ENCODE measurements at places on chromosomes 4 and X. TPM values are rescaled to one million over a fixed set of nuclear protein-coding genes. Genes with fewer than 3 reads are reported as not detected.

DNA sequence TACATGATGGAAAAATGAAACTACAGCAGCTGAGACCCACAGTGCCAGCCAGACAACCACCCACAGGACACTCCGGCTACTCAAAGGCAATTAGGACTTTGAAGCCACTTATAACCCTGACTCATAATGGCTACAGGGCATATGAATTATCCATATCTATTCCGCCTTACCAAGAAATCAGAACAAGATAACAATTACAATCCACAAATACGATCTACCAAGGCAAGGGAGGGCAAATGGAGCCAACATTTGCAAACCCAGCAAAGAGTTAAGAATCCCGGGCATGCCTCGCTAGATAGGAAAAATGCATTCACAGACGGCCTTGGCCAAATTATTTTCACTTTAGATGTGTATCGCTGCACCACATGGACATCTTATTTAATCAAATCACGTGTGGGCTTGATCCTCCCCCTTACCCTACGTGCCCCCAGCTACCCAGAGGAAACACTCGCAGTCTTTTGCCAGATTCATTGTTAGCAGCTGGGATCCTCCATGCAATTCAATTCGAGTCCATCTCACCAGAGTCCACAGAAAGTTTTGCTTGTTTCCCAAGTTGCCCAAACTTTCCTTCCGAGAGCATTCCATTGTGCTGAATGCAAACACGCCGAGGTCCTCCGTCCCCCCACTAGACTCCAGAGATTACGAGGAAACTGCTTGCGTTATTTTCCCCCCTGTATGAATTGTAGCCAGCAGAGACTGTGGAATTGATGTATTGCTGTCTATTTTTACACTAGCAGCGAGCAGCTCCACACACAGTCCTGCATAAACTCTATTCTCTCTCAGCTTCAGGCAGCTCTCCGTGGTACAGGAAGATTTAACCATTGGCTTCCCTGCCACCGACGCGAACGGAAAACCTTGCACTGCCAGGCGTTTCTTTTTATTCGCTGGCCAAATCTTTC lies 1.2 kb downstream of the PPARGC1A start:
- no peak for DNase-seq

GRCh38 chr4:139656614-139657486 lies 8.8 kb upstream of the MGST2 start:
- peak; percentile 68 for DNase-seq

The FABP2 gene
- total RNA-seq: not detected

The SNCA gene
- 13.2 TPM for total RNA-seq

- no peak for DNase-seq
Observed at GRCh38 chr4:120723986-120724385, 198.5 kb downstream of the PRDM5 start.

- DNase-seq: peak; percentile 23
Observed at GRCh38 chr4:164700471-164700870, 53.5 kb upstream of the SMIM31 start.

- DNase-seq: no peak
Observed at GRCh38 chrX:21781525-21781924, 23.6 kb upstream of the SMPX start.

DNA sequence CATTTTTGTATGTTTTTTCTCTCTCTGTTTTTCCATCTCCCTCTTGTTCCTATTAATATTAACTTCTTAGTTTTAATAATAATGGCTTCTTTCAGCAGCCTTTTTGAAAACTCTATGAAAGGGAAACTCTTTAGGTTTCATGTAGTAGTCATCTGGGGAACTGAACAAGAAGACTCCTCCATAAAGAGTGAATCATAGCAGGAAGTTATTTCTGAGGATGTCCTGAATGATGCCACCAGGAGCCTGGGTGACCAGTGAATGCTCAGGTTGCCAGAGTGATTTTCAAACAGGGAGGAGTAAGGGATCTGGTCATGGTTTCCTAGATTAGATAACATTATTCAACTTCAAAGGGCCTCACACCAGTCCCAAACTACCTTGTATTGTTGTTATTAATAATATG lies 212.8 kb upstream of the PDE5A start:
- no peak for DNase-seq

DNA sequence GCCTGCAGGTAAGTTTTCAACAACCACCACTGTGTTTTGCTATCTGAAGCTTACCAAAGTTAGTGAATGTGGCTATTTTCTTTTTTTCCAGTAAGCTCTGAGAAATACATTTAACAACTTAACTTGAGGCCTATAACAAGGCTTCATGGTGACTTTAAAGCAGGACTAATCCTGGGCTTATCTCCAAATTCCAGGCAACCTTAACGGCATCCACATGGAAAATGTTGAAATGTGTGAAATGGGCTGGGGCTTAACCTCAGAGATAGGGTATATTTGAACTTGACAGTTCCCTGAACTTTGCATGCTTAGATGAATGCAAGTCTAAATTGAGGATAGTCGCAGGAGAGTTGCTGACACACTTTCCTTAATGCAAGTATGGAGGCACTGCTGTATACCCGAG lies 539.2 kb downstream of the GALNTL6 start:
- DNase-seq: no peak

GRCh38 chr4:55808632-55809031 lies 11.0 kb upstream of the EXOC1L start:
- no peak for DNase-seq

DNA sequence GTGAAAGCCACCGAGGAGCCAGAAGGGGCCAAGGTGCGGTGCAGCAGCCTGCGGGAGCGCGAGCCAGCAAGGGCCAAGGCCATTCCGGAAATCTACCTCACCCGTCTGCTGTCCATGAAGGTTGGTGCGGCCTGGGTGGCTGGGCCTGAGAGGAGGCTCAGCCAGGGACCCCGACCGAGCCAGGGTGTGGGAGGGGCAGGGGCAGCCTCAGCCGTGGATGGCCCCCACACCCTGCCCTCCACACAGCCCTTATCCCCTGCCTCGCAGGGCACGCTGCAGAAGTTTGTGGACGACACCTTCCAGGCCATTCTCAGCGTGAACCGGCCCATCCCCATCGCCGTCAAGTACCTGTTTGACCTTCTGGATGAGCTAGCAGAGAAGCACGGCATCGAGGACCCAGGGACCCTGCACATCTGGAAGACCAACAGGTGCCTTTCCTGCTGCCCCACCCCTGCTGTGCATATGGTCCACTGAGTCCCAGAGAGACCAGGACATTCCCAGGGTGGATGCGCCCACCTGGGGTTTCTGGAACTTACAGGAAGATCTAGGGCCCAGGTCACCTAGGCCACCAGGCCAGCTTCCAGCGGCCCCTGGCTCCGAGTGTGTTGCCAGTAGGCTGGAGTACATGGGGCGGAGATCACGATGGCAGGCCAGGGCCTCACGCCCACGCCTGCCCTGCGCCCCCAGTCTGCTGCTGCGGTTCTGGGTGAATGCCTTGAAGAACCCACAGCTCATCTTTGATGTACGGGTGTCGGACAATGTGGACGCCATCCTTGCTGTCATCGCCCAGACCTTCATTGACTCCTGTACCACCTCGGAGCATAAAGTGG lies 3.4 kb upstream of the SRPK3 start:
- DNase-seq: peak; percentile 9

DNA sequence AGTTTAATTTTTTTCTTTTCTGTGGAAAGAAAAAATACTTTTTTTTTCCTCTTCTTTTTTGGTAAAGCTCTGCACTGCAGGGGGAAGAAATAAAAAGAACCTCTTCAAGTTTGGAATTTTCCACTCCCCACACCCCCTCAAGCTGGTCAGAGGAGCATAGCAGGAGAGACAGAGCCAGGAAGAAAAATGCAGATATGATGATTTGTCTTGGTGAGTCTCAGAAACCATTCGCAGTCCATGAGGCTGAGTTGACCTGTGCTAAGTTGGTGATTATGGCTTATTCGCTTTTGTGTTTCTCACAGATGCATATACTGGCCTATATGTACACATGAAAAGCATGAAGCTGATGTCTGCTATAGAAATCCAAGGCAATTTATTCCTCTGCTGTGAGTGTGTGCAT lies 205.9 kb downstream of the LDB2 start:
- DNase-seq: no peak

The CBR4 gene
- 14.6 TPM for total RNA-seq

- no peak for DNase-seq
Observed at GRCh38 chrX:23554304-23554703, 113.0 kb upstream of the PRDX4 start.

GRCh38 chrX:46626566-46626965 lies 53.0 kb downstream of the CHST7 start:
- DNase-seq: no peak

The ARHGAP6 gene
- total RNA-seq: 4.5 TPM

GRCh38 chrX:132692066-132692465 lies 203.2 kb upstream of the MBNL3 start:
- DNase-seq: peak; percentile 8

The RIPPLY1 gene
- not detected for total RNA-seq

DNA sequence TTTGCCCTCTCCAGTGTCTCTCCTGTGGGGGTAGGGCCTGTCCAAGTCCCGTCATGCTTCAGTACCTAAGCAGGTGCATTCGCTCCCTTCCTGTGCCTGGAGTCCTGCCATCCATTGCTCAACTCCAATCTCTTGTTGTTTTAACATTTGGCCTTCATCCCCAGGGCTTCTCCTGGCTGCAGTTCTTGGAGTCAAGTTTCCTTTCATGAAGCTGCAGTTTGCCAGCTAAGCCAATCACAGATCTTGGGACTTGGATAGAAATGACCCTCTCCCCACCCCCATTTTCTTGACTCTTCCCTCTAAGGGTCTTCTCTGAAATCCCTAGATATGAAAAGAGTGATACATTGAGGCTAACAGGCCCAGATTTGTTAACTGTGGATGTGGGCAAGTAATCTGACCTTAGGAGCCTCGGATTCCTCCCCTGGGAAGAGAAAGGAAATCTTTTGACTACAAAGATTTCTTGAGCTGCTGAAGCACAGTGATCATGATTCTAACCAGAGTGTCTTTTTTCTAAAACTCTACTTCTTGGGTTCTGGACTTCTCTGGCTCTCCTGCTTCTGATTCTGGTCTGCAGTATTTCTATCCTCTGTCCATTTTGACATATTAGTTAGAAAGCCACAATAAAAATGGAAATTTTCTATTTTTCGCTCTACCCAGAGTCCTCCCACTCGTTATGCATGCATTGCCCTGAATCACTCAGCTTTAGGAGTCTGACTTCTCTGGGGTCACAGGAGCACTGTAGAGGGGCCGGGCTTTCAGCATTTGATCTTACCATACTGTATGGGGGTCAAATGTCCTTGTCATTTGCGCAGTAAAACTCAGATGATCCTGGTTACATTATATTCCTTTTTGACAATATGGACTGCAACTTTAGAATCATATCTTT lies 61.0 kb downstream of the CHRNA9 start:
- DNase-seq: peak; percentile 67

The ZNF157 gene
- total RNA-seq: not detected

The VEGFD gene
- 1.1 TPM for total RNA-seq

GRCh38 chr4:128862608-128863311 lies 53.3 kb downstream of the JADE1 start:
- DNase-seq: no peak

- peak; percentile 77 for DNase-seq
Observed at GRCh38 chr4:788636-789297, 37.2 kb downstream of the CPLX1 start.

- no peak for DNase-seq
Observed at GRCh38 chr4:13977746-13978145, 350.2 kb upstream of the BOD1L1 start.

DNA sequence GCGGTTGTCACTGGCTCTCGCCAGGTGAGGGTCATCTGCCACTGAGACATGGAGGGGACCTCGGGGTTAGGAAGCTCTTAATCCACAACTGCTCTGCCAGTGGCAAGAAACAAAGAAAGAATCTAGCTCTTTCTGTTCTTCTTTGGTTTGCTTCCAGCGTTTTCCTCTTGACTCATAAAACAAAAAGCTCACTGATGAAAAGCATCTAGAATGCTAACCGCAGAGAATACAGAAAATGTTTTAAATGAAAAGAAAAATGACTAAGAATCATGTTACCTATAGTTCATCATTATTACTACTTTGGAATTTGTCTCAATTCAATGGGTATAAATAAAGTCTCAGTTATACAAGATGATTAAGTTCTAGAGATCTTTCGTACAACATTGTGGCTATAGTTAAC lies 274.8 kb upstream of the TENM3 start:
- DNase-seq: no peak

The PLXNA3 gene
- total RNA-seq: 26.5 TPM

The RHOXF2B gene
- total RNA-seq: not detected

The FAM120C gene
- 8.3 TPM for total RNA-seq

The IRS4 gene
- not detected for total RNA-seq

The CSAG1 gene
- total RNA-seq: not detected

DNA sequence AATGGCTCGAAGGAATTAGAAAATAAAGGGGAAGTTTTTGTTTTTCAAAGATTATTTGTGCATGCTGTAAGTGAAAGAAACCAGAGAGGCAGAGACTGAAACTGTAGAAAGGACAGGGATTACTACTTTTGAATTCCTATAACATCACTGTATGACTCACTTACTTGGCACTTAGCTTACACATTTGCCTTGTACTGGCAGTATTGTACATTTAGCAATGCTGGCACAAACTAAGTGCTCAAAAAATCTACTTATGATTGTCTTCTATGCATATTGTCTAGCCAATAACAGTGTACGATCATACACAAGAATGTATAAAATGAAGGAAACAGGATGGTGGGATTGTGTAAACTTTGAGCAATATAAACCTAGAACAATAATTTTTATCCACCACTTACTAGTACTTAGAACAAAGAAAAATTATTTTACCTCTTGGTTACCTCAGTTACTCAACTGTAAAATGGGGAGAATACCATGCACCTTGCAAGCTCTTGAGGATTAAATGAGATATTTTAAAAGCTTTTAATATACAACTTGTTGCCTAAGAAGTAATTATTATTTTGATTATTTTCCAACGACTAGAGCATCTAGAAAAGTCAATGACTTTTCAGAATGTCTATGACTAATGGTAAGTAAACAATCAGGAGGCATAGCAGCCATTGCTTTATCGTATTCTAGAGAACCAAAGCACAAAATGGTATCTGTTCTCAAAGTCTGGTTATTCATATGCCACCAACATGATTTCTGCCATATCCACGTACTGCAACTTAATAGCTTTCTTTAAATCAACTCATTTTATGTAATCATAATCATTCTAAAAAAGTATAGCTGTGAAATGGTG lies 4.7 kb downstream of the FAM120C start:
- DNase-seq: no peak

- no peak for DNase-seq
Observed at GRCh38 chr4:58981828-58982227, 1871.6 kb upstream of the IGFBP7 start.

The CYTL1 gene
- 0.46 TPM for total RNA-seq

DNA sequence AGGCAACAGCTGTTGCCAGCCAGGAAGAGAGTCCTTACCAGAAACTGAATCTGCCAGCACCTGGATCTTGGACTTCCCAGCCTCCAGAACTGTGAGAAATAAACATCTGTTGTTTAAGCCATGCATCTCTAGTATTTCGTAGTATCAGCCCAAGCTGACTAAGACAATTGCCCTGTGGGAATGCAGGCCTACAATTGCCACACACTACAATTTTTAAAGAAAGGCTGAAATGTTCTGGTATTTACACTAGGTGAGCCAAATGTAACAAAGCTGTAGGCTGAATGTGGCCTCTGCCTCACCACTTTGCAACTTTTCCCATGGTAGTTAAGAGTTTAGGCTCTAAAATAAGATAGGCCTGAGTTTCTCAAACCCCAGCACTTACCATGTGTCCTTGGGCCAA lies 59.1 kb downstream of the SPATA18 start:
- DNase-seq: no peak

The PABPC5 gene
- 2.0 TPM for total RNA-seq

The NOX1 gene
- not detected for total RNA-seq

The RNF113A gene
- 9.4 TPM for total RNA-seq
